ENCODE measurements at places on chromosomes 3 and 15.

DNA sequence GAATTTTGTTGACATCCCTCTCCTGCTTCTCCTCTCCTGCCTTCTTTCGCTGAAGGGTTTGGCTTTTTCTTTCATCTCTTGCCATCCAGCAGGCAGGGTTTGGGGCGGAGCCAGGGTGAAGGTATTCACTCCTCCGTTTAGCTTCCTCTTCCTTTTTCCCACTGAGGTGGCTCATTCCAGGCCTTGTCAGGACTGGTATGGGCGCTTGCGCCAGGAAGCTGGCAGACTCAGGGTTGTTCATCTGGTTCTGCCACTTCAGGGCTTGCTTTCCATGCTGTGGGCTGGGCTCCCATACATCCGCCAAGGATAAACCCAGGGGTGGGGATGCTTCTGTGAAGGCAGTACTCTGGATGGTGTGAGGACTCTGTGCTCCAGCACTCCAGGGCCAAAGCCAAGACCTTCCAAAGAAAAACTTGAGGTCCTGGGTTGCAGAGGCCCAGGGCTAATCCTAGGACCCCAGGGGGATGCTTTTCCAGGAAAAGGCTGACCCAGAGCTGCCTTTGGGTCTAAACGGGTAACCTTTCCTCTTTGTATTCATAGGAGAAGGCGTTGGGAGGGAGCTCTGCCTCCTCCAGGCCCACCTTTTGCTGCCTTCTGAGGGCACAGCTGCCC, 7.7 kb upstream of the AMOTL2 start:
- no peak for DNase-seq

GRCh38 chr3:157317895-157318294, 118.8 kb upstream of the PTX3 start:
- DNase-seq = no peak

GRCh38 chr3:195238081-195238571, 32.8 kb downstream of the XXYLT1 start:
- no peak for DNase-seq

DNA sequence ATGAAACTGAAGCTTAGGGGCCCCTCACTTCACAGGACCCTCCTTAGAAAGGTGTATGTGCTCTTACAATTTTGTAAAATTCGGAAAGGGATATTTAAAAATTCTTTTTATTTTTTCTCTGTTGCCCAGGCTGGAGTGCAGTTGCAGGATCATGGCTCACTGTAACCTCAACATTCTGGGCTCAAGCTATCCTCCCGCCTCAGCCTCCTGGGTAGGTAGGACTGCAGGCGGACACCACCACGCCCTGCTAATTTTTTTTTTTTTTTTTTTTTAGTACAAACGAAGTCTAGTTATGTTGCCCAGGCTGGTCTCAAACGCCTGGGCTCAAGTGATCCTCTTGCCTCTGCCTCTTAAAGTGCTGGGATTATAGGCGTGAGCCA, 45.1 kb upstream of the SPATA12 start:
- no peak for DNase-seq

DNA sequence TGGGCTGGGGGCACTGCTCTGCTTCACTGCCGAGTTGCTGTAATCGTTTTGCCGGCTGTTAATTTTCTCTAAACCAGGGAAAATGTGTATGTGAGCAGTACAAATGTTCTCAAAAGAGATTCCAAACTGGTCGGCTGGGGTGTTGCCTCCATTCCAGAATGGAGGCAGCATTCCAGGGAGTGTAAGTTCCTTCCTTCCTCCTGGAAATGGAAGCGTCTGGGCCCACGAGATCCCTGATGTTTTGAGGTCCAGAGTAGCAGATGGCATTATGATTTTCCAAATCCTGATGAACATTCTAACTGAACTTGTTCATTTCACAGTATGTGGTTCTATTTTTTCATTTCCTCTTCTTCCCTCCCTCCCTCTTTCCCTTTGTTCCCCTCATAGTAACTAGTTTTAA, 64.4 kb upstream of the SKOR1 start:
- no peak for DNase-seq

Data from amniotic epithelial cell (primary cell).